ENCODE measurements at places on chromosomes 7 and 10.

GRCh38 chr7:5454485-5454884, 30.9 kb upstream of the TNRC18 start:
- no peak overlapping the region for H3K27ac ChIP-seq
- H3K36me3 ChIP-seq: no peaks in the 10 kb centered on the region
- H3K4me1 ChIP-seq: no peaks in the 10 kb centered on the region
- H3K4me3 ChIP-seq: no peak overlapping the region

- H3K4me3 ChIP-seq: no peak overlapping the region
- peak; percentile 85 for DNase-seq
- no peaks in the 10 kb centered on the region for H3K4me1 ChIP-seq
- H3K27ac ChIP-seq: no peak overlapping the region
- H3K36me3 ChIP-seq: no peaks in the 10 kb centered on the region
Measured at GRCh38 chr7:66837007-66837406, 84.0 kb upstream of the TMEM248 start.

GRCh38 chr10:28595613-28596012, 62.7 kb downstream of the WAC start:
- no peak overlapping the region for H3K4me3 ChIP-seq
- no peak overlapping the region for H3K27ac ChIP-seq
- H3K4me1 ChIP-seq: peaks cover 2% of the 10 kb centered on the region
- no peak for DNase-seq
- H3K27me3 ChIP-seq: no peaks in the 10 kb centered on the region

- no peaks in the 10 kb centered on the region for H3K4me1 ChIP-seq
- no peaks in the 10 kb centered on the region for H3K27me3 ChIP-seq
- no peak for DNase-seq
- no peak overlapping the region for H3K4me3 ChIP-seq
- no peak overlapping the region for H3K27ac ChIP-seq
Measured at GRCh38 chr7:11615174-11615573, 216.8 kb downstream of the THSD7A start.

GRCh38 chr7:108027239-108027638, 24.3 kb upstream of the LAMB1 start:
- H3K4me1 ChIP-seq: no peaks in the 10 kb centered on the region
- DNase-seq: no peak

- H3K36me3 ChIP-seq: no peaks in the 10 kb centered on the region
- H3K4me3 ChIP-seq: no peak overlapping the region
- no peaks in the 10 kb centered on the region for H3K27me3 ChIP-seq
- no peaks in the 10 kb centered on the region for H3K4me1 ChIP-seq
Measured at GRCh38 chr7:923108-924041, 31.1 kb downstream of the ADAP1 start.

- H3K4me3 ChIP-seq: no peak overlapping the region
- no peaks in the 10 kb centered on the region for H3K27me3 ChIP-seq
- no peaks in the 10 kb centered on the region for H3K36me3 ChIP-seq
- peaks cover 10% of the 10 kb centered on the region for H3K4me1 ChIP-seq
- DNase-seq: peak; percentile 87
- H3K27ac ChIP-seq: no peak overlapping the region
Measured at GRCh38 chr10:28628184-28628893, 49.0 kb upstream of the BAMBI start.

DNA sequence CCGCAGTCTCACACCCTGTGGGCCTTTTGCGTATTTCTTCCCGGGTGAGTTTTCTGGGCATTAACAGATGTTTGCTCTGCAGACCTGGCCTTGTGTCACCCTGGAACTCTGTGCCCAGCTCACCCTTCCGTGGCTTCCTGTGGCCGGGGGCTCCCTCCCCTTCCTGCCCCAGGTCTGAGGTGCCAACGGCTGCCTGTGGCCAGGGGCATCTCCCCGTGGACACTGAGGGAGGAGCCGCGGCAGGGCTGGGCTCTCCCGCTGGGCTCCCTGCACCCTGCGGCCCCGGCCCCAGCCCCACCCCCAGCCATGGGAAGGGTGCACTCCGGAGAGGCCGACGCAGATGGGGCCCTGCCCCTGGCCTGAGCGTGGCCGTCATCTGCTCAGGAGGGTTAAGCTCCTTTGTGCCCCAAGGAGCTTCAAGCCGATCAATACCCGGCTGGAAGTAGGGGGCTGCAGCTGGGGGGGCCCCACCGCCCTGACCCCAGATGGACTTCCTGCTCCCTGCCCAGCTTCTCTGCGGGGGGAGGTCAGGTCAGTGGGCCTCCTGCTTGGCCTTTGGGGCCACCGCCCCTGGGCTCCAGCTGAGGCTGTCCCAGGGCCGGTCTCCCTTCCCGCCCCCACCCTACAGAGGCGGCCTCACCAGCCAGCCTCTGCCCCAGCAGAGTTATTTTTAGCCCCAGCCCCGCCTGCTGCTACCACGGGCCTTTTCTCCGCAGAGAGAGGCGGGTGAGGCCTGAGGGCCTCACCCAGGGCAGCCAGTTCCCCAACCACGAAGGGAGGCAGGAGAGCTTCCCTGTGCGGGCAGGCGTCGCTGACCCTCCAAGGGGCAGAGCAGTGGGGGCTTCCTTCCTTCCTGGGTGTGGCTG, 24.2 kb downstream of the PWWP2B start:
- H3K4me3 ChIP-seq: no peak overlapping the region
- H3K36me3 ChIP-seq: no peaks in the 10 kb centered on the region
- no peaks in the 10 kb centered on the region for H3K27me3 ChIP-seq
- H3K4me1 ChIP-seq: peaks cover 8% of the 10 kb centered on the region
- peak overlapping the region; percentile 34 for H3K27ac ChIP-seq

DNA sequence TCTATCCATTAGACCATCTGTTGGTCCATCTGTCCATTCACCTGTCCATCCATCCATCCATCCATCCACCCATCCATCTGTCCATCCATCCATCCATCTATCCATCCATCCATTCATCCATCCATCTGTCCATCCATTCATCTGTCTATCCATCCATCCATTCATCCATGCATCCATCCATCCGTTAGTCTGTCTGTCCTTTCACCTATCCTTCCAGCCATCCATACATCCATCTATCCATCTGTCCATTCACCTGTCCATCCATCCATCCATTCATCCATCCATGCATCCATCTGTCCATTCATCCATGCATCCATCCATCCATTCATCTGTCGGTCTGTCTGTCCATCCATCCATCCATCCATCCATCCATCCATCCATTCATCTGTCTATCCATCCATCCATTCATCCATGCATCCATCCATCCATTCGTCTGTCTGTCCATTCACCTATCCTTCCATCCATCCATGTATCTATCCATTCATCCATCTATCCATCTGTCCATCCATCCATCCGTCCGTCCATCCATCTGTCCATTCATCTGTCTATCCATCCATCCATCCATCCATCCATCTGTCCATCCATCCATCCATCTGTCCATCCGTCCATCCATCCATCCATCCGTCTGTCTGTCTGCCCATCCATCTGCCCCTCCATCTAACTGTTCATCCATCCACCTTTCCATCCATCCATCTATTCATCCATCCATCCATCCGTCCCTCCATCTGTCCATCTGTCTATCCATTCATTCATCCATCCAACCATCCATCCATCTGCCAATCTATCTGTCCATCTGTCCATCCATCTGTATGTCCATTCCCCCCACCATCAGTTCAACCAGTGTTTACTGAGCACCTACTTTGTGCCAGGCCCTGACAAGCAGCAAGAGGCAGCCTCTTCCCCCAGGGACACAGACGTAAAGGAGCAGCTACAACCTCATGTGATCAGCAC, 4.8 kb upstream of the LFNG start:
- H3K27me3 ChIP-seq: no peaks in the 10 kb centered on the region
- no peaks in the 10 kb centered on the region for H3K36me3 ChIP-seq
- no peak overlapping the region for H3K27ac ChIP-seq
- H3K4me3 ChIP-seq: no peak overlapping the region
- no peak for DNase-seq

DNA sequence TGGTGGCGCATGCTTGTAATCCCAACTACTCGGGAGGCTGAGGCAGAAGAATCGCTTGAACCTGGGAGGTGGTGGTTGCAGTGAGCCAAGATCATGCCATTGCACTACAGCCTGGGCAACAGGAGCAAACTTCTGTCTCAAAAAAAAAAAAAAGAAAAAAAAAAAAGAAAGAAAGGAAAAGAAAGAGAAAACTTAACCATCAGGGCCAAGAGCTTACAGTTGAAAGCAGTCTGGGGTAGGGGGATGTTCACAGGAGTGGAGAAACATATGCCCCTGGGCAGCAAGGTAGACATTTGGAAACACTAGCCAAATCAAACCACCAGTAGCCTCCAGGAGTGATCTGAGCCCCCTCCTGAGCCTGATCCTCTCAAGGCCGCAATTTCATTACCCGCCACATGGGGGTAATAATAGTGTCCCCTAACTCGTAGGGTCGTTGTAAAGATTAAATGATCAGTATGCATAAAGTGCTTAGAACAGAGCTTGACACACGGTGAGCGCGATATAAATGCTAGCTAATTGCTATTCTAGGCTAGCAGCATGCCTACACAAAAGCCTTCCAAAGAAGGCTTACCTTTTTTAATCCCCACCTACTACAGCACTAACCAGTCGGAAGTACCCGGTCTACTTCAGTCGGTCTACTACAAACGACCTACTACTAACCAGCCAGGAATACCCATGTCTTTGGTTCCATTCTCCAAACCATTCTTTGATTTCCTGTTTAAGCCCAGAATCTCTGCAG, 274.3 kb upstream of the NEBL start:
- H3K36me3 ChIP-seq: no peaks in the 10 kb centered on the region
- peak; percentile 59 for DNase-seq
- H3K4me1 ChIP-seq: peaks cover 3% of the 10 kb centered on the region
- no peak overlapping the region for H3K27ac ChIP-seq
- H3K27me3 ChIP-seq: no peaks in the 10 kb centered on the region

GRCh38 chr10:86753638-86754434, 2.6 kb upstream of the BMPR1A start:
- no peak for DNase-seq
- H3K4me1 ChIP-seq: peaks cover 4% of the 10 kb centered on the region
- H3K4me3 ChIP-seq: no peak overlapping the region
- H3K27ac ChIP-seq: no peak overlapping the region

DNA sequence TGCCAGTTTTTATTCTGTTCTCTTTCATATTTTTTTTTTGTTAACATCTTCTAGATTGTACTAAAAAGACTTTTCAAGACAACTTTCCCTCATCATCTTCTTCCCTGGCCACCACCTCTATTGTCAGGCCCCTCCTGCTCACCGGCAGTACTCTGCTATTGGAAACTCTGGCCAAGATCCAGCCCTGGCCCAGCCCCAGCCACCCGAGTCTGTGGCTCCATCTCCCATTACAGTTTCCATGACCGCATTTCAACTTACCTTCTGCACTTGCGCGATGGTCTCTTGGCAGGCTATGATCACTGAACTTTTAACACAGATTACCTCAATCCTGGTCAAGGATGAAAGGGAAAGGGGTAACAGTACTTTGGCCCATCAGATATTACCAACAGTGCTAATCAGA, 137.7 kb upstream of the POM121L12 start:
- no peak for DNase-seq
- no peak overlapping the region for H3K27ac ChIP-seq
- no peaks in the 10 kb centered on the region for H3K4me1 ChIP-seq
- H3K27me3 ChIP-seq: no peaks in the 10 kb centered on the region

DNA sequence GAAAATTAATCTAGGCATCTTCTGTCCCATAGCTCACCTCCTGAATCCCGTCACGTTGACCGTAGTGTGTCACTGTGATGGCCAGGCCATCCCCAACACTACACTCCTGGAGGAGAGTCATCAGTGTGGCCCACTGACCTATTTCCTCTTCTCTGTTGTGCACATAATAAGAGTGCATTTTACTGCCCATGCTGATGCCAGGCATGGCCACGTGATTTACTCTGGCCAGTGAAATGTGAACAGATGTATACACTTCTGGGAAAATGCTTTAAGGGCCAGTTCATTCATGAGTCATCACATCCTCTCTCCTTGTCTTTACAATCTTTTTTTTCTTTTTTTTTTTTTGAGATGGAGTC, 101.9 kb upstream of the PIP4K2A start:
- no peak overlapping the region for H3K4me3 ChIP-seq
- no peak for DNase-seq
- no peak overlapping the region for H3K27ac ChIP-seq
- H3K4me1 ChIP-seq: no peaks in the 10 kb centered on the region
- no peaks in the 10 kb centered on the region for H3K27me3 ChIP-seq

GRCh38 chr7:36967387-36967786, 243.1 kb upstream of the AOAH start:
- peak; percentile 90 for DNase-seq
- no peak overlapping the region for H3K4me3 ChIP-seq
- no peaks in the 10 kb centered on the region for H3K27me3 ChIP-seq
- H3K4me1 ChIP-seq: no peaks in the 10 kb centered on the region
- H3K27ac ChIP-seq: no peak overlapping the region

- no peak overlapping the region for H3K27ac ChIP-seq
- H3K27me3 ChIP-seq: no peaks in the 10 kb centered on the region
- DNase-seq: no peak
Measured at GRCh38 chr10:106637873-106638272, 526.6 kb downstream of the SORCS1 start.

Data from mesendoderm (in vitro differentiated cells).